ENCODE measurements at places on chromosomes 11 and 22.

GRCh38 chr11:68506908-68507307, 46.4 kb downstream of the PPP6R3 start:
- DNase-seq = no peak

DNA sequence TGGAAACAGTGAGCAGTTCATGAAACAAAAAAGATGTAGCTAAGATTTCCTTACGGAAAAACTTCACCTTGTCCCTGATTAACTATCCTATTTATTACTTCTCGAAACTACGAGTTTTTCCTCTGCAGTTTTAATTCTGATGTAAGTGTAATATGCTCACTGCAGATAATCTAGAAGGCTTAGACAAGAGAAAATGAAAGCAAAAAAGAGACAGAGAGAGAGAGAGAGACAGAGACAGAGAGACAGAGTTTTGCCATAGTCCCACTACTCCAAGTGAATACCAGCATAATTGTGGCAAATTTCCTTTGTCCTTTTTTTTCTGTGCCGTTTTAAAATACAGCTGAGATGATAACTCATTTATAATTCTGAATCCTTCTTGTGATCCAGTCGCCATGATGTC, 24.8 kb downstream of the FSHB start:
- DNase-seq = no peak

GRCh38 chr11:118230088-118230487, 5.3 kb upstream of the JAML start:
- DNase-seq = no peak

DNA sequence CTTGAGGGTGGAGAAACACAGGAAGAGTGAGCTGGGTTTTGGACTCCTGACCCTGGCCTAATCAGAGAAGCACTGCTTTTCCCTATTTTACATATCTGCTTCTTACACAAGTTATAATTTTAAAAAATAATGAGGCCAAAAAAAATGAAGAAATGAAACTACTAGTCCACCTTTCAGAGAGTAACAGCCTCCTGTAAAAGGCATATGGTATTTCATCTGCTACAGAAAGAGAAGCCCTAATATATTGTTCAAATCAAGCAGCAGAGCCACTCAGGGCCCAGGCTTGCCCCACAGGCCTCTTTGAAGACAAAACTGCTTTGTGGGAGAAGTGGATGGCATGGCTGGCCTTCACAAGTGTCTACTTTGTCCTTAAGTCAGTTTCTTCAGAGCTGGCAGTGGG, 10.0 kb downstream of the DIXDC1 start:
- no peak for DNase-seq

DNA sequence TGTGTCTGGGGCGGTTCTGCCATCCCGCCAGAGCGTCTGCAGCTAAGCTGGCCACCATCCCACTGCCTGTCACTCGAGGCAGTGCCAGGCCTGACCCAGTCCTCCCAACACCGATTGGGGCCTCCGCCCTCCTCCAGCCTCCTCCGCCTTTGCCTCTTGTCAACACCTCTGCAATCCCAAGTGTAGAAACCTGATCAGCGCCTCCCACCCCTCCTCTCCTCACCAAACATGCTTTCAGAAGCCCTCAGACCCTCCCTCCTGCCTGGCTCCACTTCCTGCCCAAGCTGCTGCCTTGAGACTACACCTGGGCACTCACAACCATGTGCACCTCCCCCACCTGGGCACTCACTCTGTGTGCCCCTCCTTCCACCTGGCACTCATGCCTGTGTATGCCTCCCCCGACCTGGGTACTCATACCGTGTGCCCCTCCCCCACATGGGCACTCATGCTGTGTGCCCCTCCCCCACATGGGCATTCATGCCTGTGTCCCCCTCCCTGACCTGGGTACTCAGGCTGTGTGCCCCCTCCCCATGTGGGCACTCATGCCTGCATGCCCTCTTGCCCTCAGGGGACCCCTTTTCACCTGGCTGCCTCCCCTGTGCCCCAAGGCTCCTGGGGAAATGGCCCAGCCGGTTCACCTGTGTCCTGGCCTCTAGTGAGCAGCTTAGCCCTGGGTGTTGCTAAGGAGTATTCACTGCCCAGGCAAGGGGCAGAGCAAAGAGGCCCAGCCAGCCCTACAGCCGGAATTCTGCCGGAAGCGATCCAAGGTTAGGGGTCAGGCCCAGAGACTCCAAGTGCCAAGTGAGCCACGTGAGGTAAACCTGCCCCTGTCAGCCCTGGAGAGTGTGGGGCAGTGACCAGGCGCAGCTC, 5.5 kb upstream of the IFITM10 start:
- DNase-seq = no peak

DNA sequence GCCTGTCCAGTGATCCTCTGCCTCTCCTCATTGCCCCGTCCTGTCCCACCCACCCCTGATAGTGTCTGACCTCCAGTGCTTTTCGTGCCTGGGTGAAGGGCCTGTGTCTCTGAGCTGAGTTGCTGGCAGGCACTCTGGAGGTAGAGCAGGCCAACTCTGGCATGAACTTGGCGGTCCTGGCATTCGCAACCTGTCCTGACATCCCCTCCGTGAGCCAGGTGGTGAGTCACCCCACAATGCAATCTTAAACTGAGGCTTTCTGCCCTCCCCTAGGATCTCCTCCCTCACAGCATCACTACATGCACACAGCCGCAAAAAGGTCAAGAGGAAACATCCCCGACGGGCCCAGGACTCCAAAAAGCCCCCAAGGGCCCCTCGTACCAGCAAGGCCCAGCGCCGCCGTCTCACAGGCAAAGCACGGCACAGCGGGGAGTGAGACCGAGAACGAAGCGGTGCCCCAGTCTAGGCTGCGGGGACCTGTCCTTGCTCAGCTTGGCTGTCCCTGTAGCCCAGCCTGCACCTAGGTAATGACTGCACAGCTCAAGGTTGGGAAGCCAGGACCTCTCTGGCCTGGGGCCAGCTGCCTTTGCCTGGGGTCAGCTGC, 4.9 kb downstream of the NOL12 start:
- DNase-seq = no peak

DNA sequence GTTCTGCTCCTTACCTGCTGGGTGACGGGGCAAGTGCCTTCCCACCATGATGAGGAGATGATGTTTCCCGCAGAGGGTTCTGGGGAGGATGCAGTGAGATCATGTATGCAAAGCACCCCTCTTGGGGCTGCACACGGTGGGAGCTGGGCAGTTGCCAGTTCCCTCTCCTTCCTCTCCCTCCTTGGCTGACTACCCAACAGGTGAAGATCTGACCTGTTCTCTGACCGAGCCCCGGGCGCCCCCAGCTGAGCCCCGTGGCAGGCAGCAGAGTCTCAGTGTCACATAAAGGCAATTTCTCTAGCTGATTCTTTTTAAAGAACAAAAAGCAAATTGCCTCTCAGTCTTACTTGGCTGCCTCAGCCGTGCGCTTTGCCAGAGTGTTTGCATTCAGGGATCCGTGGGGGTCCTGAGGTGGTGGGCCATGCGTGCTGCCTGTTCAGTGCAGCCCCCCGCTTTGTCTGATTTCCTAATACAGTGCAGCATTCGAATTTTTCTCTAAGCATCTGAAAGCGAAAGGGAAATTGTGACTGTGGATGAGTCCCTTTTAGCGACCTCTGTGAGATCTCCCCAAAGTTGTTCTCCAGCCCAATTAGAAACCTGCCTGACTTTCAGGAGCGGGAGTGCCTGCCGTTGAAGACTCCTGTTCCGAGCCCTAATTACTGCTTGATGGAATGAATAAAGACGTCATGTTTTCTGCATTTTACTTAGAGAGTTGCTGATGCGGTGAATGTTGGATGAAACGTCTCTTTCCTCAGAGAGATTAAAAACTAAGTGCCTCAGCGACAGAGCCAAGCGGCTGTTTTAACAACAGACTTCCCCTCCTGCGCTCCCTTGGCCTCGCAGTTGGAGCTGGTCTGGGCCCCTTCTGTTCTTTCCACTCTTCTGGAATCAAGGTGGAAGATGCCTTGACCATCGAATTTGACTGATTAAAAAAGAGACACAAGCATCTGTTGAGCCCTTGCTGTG, 86.0 kb downstream of the GRIK4 start:
- no peak for DNase-seq
